Stimulated activated CD4-positive, alpha-beta T cell treated with anti-CD3 and anti-CD28 coated beads, TNF-alpha, amount 100 ng/mL, for 48 hours (primary cell): ENCODE measurements at places on chromosomes 1 and 21.

- DNase-seq, result peak; percentile 11
Observed at GRCh38 chr1:198934901-198935305, 296.1 kb downstream of the PTPRC start.

DNA sequence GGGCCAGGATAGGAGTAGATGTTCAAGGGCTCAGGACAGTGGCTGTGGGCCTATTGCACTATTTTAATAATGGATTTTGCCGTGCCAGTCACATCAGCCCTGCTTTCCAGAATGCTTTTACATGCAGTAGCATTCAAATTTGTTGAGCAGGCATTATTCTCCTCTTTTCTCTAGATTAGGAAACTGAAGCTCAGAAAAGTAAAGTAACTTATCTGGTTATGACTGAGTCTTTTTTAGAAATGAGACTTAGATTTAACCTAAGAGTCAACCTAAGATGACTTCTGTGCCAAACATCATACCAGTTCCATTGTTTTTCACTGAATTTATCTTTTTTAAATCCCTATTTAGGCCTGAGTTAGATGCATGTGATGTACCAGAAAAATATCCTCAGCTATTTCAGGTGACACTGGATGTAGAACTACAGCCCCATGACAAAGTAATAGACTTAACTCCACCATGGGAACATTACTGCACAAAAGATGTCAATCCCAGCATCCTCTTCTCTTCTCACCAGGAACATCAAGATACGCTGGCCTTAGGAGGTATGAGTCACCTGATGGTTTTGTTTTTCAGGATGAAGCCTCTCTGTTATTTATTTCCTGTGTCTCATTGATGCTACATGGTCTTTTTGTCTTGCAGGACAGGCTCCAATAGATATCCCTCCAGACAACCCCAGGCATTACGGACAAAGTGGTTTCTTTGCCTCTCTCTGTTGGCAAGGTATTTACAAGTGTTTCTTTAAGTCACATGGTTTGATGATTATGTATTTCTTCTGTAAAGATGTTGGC, 31.4 kb upstream of the LEPR start:
- no peak for DNase-seq

DNA sequence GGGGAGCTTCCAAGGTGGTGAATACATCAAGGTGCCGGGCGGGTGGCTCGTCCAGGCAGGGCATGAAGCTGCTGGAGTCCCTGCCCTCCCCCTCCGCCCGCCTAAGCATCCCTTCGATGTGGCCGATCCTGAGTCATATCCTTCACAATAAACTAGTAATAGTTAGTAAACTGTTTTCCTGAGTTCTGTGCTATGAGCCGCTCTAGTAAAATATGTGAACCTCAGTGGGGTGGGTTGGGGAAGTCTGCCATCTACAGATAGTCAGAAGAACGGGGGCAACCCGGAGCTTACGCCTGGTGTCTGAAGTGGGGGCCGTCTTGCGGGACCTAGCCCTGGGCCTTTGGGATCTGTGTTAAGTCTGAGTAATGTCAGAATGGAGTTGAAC, 21.6 kb downstream of the C2CD2 start:
- no peak for DNase-seq

DNA sequence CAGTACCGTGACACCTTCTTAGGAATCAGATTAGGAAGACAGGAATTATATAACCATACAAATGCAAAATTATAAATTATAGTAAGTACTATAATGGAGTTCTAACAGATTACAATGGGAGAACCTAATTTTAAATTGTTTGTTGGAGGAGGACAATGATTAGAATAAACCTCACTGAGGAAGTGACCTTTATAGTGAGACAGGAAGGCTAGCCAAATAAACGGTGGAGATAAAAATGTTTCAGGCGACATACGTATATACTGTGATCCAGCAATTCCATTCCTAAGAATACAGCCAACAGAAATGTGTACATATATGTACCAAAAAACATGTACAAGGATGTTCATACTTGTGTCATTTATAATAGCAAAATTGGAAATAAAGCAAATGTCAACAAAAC, 15.2 kb downstream of the SYNJ1 start:
- no peak for DNase-seq

DNA sequence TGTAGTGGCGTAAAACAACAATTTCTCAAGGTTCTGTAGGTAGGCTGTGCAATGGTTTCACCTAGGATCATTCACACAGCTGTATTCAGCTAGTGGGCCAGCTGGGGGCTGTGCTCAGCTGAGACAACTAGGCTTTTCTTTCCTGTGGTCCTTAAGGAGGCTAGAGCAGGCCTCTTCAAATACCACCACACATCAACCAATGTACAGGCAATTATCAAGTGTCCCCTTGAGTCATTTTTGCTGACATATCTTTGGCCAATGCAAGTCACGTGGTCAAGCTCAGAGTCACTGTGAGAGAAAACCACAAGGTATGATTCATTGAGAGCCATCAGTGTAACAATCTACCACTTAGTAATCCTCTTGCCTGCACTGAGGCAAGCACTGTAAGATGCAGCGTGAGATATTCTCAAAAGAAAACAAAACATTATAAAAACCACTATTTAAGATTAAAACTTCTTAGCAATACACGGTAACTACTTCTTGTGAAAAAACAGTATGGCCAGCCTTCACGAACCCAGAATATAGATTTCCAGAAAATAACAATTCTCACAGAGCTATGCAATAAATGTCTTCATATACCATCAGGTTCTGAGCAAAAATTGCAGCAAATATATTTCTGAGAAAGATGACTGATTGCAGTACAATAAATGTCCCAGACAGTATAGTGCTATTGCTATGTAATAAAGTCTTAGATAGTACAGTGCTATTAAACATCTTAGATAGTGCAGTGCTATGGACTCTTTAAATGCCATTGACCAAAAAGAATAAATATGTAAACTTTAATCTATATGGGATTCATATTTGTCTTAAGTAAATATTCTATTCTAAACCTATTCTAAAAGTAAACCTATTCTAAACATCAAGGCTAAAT, 55.3 kb downstream of the NME7 start:
- peak; percentile 12 for DNase-seq

DNA sequence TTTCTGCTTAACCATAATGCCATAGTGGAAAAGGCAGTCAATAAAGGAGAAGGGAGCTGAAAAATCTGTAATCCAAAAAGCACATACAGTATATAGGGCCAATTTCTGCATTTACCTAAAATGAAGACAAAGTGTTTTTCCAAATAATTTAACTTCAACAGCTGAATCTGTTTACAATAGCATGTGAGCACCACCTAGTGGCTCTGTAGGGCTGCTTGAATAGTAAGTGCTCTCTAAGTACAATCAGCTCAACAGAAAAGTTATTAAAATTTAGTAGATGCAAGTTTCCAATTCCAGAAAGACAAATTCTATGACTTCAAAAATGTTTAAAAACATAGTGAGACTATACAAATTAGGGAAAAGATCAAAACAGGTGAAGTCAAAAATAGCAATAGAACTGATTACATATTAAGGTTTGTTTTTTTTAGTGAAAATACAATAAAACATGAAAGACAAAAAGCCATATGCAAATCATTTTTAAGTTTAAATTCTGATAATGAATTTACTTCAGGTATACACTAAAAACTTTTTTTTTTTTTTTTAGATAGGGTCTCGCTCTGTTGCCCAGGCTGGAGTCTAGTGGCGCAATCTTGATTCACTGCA, 220.0 kb downstream of the SETD4 start:
- DNase-seq, result peak; percentile 19

DNA sequence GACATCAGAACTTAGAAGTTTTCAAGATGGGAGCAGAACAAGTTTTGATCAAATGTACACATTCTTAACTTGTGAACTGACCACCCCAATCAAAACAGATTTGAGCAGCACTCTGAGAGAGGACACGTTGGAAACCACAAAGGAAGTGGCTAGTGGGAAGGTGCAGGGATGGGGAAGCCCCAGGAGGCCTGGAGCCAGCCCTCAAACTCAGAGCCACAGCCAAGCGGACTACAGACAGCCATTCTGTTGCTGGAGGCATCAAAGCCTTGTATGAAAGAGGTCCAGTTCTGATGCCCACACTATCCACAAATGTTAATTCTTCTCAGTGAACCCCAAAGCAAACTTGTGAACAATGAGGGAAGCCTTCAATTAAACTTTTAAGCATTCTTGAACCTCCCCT, 143.6 kb upstream of the RAB4A start:
- DNase-seq, result no peak
